ENCODE measurements at places on chromosomes 4 and X. TPM values are rescaled to one million over a fixed set of nuclear protein-coding genes. Genes with fewer than 3 reads are reported as not detected.
A peak's percentile ranks its signal among the peaks of the same experiment; 100 is the strongest.

DNA sequence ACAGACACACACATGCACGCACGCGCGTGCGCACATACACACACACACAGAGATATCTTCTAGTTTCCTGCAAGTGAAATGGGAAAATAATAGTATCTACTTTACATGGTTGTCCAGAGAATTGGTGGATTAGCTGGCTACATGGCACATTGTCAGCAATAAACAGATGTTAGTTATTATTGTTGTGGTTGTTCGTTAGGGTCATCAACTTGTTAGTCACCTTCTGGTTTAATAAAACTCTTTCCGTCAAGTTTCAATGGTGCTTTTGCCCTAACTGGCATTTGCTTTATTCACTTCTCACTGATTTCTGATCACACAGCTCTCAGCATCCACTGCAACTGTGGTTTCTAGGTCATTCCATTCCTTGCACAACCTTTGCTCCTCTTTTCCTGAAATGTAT is 25.4 kb upstream of the RASL11B start:
- DNase-seq = no peak

- DNase-seq = peak; percentile 36
Observed at GRCh38 chrX:102712981-102713625, 855 bp downstream of the GPRASP2 start.

DNA sequence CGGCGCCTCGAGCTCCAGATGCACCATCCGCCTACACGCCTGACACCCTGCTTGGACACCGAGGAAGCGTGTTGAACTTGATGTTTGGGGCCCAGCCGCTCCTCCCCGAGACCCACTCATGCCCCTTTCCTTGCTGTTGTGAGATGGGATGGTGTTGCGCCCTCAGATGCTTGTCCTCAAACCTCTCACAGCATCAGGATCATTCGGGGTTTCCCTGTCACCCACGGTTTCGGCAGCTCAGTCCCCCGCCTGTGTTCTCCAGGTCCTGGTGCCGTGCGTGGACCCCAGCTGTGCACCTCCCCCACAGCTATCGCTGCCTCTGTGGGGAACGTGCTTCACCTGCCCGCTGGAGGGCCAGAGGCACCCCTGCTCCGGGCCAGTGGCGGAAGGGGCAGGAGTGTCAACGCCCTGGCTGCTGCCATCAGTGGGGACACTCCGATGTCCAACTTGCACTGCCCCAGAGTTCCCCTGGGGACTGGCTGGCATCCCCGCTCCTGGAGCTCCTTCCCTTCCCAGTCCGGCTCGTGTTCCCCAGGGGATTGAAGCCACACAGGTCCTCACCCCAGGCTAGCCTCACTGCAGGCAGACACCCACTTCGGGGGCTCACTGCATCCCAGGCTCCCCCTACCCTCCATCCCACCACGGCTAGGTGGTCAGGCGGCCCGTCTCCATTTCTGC is 82.3 kb upstream of the ADRA2C start:
- peak; percentile 23 for DNase-seq

DNA sequence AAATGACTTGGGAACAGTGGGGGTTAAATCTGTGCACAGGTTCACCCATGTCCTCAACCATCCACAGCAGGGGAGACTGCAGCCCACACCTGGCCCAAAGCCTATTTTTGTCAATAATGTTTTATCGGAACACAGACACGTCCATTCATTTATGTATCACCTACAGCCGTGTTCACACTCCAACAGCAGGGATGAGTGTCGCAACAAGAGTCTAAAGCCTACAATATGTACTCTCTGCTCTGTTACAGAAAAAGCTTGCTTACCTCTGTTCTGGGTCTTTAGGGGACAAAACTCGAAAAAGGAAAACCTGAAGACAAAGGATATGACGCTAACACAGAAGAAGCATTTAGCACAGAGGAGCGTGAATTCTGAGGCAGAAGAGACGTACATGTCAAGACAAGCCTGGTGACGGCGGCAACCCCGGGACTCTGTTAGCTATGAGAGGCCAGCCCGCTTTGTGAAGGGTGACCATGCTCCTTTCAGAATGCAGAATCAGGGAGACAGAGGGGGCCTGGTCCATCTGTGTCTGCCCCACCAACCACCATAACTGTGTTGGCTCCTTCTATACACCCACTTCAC is 45.5 kb downstream of the AFAP1 start:
- no peak for DNase-seq

DNA sequence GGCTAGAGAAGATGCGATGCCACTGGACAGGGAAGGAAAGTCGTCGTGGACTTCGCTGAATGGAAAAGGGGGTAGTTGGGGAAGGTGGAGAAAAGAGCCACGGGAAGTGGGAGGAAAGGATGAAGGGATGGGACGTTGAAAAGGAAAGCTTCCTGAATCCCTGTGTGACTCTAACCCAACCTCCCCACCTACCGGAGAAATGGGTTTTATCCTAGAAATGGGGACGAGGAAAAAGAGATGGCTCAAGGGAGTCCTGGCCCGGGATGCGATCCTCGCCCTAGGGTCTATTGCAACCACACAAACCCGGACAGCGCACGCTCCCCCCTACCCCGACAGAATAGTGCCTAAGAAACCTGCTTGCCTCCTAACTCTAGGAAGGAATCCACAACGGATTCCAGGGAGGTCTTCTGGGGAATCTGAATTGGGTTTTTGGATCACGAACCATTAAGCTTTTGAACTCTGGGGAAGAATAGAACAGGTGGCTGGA is 738 bp upstream of the TSPAN5 start:
- DNase-seq = peak; percentile 49

DNA sequence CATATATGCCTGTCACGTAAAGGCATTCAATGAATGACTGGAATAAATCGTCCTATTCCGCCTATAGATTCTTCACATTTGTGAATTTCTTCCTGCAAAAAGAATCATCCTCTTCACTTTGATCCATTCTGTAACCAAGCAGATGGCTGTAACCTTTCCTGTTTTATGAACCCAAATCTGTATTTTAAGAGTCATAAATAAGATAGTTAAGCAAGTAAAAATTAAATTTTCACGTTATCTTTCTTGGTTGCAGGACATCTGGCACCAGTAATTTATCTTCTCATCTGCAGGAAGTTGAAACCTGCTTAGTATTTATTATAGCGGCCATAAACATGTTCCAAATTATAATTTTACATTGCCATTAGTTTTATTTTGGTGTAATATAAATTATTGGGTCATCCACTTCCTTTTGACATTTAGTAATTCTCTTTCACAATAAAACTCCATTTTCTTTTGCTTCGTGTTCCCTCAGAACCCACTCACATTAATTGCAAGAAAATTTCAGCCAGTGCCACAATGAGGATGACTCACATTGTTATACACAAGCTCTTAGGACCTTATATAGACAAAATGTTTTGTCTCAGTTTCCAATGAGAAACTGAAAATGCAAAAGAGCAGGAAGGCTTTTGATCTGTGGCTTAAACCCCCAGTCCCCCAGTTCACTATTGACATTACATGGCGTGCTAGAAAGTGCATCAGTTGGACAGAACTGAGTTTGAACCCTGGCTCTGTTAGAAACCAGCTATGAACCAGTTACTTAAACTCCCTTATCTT is 51.1 kb downstream of the TMEM156 start:
- no peak for DNase-seq

DNA sequence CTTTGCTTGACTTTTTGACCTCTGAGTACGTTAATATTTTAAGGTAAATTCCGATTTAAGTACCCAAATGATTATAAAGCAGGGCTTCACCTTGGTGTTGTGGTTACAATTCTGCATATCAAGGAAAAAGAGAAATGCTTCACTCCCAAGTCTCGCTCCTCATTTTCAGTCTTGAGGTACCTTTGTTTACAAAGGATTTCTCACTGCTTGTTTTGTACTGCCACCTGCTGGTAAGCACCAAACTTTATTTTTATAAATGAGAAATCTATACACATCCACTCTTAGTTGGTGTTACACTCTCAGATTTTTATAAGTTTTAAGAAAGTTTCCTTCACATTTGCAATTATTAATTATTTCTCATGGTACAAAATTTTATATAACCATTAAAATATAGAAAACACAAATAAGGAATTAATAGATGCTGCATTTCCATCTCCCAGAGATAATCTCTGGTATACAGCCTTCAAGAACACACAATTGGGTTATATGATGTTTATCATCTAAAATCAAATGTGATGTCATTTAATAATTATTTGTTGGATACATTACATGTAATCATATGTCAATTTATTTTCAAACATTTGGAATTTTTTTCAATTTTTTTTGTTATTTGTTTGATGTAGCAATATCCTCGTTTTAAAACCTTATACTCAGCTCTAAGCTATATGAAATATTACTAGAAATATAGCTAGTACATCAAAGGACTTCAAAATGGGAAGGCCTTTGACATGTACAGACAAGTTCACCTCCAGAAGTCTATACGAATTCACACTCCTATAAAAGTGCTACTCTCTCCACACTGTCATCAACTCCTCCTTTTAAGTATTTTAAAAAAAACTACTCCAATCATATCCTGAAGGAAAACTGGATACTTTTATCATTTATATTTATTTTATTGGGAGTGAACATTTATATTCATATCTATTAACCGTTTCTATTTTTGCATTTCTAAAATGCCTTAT is 179.9 kb downstream of the KCNIP4 start:
- DNase-seq = no peak

GRCh38 chr4:85600501-85600900 is 125.6 kb downstream of the ARHGAP24 start:
- DNase-seq = no peak

DNA sequence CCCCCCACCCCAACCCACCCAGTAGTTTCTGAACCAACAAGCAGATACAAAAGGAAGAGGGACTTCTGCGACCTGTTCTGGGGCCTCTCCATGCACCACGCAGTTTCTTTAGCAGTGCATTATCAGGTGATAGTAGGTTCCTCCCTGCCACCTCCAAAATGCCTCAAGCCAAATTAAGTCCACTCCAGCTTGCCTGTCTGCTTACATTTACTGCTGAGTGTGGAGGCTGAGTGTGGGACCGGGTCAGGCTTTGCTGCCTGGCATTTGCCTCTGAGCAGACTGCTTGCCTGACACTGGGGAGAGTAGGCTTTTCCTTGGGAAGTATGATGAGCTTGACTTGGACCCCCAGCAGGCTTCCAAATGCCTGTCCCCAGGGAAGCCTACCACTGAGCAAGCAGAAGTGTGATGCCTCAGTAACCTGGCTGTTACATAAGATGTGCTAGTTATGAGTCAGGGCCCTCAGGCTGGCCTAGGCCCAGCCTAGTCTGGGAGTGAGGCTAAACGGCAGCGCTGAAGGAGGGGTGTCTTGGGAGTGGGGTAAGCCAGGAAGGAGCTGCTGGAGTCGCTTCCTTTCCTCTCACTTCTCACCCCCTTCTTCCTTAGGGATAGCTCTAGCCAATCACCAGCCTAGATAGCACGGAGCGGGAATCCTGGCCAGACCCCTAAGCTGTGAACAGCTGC is 9.0 kb downstream of the TSC22D3 start:
- no peak for DNase-seq

GRCh38 chr4:167622481-167623240 is 388.4 kb upstream of the SPOCK3 start:
- peak; percentile 66 for DNase-seq

DNA sequence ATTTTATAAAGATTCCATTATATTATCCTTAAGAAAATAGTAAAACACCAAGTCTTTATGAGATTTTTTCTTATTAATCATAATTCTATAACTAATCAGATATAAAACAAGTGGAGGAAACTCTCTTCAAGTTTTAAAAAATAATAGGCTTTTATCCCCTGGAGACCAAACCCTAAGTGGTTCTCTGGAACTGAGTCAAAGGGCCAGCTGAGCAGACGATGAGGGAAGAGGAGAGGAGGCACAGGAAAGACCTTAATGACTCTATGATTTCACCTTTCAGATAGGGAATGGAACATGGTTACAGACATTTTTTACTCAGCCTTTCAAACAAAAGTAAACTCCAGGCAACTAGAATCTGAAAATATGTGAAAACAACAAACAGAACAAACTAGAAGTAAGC is 201.8 kb downstream of the SLC39A8 start:
- no peak for DNase-seq

DNA sequence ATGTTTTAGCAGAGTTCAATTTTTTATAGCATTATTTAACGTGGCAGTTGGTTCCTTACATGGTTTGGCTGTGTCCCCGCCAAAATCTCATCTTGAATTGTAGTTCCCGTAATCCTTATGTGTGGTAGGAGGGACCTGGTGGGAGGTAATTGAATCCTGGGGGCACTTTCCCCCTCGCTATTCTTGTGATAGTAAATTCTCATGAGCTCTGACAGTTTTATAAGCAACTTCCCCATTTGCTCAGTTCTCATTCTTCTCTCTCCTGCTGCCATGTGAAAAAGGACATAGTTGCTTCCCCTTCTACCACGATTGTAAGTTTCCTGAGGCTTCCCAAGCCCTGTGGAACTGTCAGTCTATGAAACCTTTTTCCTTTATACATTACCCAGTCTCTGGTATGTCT is 329.5 kb downstream of the GRIA2 start:
- DNase-seq = no peak

DNA sequence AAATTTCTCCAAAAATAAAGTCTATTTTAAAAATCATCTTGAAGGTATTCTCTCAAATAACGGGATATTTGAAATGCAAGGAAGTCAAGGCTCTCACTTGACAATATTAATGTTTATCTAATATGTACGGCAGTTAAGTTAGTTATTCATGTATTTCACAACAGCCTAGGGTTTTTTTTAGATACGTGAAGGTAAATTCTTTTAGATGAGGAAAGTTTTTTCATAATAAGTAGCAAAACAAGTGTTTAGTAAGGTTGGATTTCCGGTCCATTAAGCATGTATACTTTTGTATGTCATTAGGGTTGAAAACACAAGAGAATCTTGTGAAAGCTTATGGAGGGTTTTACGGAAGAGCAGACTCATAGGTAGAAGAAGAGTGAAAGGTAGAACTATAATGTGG is 273.3 kb downstream of the ANK2 start:
- DNase-seq = no peak

- no peak for DNase-seq
Observed at GRCh38 chr4:10622728-10623127, 61.8 kb downstream of the CLNK start.

DNA sequence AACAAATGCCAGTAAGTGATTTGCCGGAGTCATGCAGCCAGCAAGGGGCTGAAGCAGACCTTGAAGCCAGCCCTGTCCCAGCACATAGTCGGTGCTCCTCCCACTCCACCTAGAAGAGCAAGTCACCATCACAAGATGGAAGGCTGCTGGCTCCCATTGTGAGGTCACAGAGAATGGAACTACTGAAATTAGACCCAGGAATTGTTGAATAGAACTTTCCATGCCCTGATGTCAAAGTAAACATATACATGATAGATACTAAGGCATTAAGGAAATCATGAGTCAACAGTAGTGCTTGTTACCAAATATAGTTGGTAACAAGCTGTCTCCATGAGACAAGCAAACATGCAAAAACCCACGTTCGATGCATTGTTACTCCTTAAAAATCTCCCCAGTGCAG is 177.1 kb upstream of the MID1 start:
- no peak for DNase-seq

DNA sequence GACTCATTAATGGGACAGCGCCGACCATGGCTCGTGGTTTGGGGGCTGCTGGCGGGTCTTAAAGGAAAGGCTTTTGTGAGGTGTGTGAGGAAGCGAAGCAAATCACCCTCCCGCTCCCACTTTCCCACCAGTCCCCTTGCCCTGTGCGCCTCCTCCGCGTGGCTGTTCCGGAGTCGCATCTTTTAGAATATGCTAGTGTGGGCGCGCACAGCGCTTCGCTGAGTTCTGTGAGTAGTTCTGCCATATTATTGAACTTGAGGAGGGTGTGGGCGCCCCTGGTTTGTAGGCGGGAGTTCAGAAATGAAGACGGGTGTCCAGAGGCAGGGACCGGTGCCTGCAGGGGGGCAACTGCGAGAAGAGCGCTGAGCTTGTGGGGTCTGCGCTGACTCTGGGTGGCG is 49.1 kb downstream of the ZNF141 start:
- DNase-seq = no peak

The CT45A5 gene
- not detected for total RNA-seq

The ARMCX2 gene
- total RNA-seq = 108 TPM

The NIPAL1 gene
- 13.1 TPM for total RNA-seq

The TMEM47 gene
- 26.4 TPM for total RNA-seq

The ACE2 gene
- total RNA-seq = not detected

The MAGEB2 gene
- 0.13 TPM for total RNA-seq

All from H9 (cell line).